Muscle of back (tissue), 13 donors: ENCODE measurements at places on chromosomes 7 and 10. TPM values are rescaled to one million over a fixed set of nuclear protein-coding genes. Genes with fewer than 3 reads are reported as not detected.

Gene SYT15B
- polyA plus RNA-seq, result 0.71 TPM

Gene IKZF1
- polyA plus RNA-seq, result 1.2 TPM

Gene SH2B2
- 11.4 TPM for polyA plus RNA-seq

Gene ZNF92
- 12.1 TPM for polyA plus RNA-seq

Gene PODXL
- polyA plus RNA-seq, result 83.7 TPM

Gene LRRC17
- polyA plus RNA-seq, result 40.0 TPM

Gene SVOPL
- not detected for polyA plus RNA-seq

Gene REEP3
- 21.5 TPM for polyA plus RNA-seq

Gene GIMAP5
- polyA plus RNA-seq, result 8.2 TPM

Gene FFAR4
- polyA plus RNA-seq, result not detected

Gene CPED1
- polyA plus RNA-seq, result 13.2 TPM

Gene TMEM176B
- polyA plus RNA-seq, result 19.3 TPM

Gene POLR2J
- 34.8 TPM for polyA plus RNA-seq

Gene NEUROD6
- polyA plus RNA-seq, result 0.14 TPM

- DNase-seq, result peak; percentile 16
These were observed 189.1 kb upstream of the PRSS1 start for GRCh38 chr7:142560166-142560565.

- DNase-seq, result no peak
These were observed 79.3 kb upstream of the ST8SIA6 start for GRCh38 chr10:17533731-17534130.

DNA sequence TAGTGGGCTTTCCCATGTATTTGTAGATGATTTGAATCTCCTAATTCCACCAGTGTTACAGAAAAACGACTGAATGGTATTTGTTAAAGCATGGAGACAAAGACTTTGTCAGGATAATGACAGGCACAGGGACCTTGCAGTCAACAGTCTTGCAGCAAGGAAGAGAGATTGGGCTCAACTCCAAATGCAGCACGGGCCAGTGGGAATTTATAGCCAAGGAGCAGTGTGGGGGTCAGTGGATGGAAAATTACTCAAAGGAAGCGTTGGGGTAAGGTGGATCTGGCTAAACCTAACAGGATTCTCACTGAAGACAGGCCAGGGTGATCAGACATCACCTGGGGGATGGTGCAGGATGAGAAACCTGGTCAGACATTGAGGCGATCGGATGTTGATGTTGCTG lies 24.3 kb downstream of the CPVL start:
- DNase-seq, result no peak

GRCh38 chr10:88379575-88379974 lies 203.5 kb downstream of the RNLS start:
- DNase-seq, result no peak

DNA sequence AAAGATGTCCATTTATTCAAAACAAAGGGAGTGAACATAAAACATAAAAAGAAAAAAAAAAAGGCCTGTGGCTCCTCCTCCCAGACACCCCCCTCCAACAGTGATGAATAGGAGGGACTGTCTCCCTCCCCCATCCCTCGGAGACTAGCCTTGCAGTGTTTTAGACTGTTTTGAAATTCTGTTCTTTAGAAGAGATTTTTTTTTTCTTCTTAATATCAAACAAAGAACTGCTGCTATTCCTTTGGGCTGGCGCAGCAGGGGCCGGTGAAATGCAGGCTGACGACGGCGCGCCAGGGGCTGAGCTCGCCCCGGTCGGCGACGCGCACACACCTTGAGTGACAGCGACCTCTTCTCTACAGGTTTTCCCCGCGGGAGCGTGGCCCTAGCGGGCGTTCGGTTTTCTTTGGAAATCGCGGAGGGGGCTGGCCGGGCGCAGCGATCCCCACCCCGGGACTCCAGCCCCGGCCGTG lies at the start of gene LANCL2:
LANCL2 (plus strand) TSS at position 133 of the 470 bp plus-strand sequence. CDS start 689 bp downstream, outside the sequence.
- peak; percentile 52 for DNase-seq

- DNase-seq, result no peak
These were observed 102.7 kb downstream of the ZNF248 start for GRCh38 chr10:37754538-37755323.

DNA sequence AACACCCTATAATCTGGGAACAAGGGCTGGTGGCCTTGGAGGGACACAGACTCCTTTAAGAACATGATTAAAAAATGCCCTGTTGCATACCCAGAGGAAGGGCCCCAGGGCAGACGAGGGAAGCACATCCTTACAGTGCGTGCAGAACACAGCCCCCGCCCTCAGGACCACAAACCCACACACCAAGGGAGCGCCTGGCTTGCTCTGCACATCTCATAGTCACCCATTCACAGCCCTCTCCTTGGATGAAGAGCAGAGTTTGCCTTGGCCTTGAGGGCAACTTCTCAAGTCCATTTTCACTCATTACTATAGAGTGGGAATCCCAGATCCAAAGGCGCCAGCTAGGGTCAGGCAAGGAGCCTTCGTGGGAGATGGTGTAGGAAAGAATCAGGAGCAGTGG lies 6.3 kb upstream of the VSIR start:
- DNase-seq, result no peak

- DNase-seq, result no peak
These were observed 10.0 kb downstream of the ZNF800 start for GRCh38 chr7:127382301-127383085.

- DNase-seq, result no peak
These were observed 942.9 kb downstream of the NRG3 start for GRCh38 chr10:82817676-82818422.

- no peak for DNase-seq
These were observed 22.5 kb downstream of the LRRC27 start for GRCh38 chr10:132354356-132355094.

- peak; percentile 65 for DNase-seq
These were observed 70.8 kb upstream of the ASAH2 start for GRCh38 chr10:50322077-50322476.

- no peak for DNase-seq
These were observed 25.8 kb downstream of the AKR1C8 start for GRCh38 chr10:5159126-5159525.

- no peak for DNase-seq
These were observed 88.7 kb downstream of the SORBS1 start for GRCh38 chr10:95472304-95473088.

GRCh38 chr10:102814873-102815661 lies 22.1 kb downstream of the CYP17A1 start:
- DNase-seq, result no peak

GRCh38 chr7:137572056-137572784 lies 228.7 kb upstream of the PTN start:
- peak; percentile 77 for DNase-seq

DNA sequence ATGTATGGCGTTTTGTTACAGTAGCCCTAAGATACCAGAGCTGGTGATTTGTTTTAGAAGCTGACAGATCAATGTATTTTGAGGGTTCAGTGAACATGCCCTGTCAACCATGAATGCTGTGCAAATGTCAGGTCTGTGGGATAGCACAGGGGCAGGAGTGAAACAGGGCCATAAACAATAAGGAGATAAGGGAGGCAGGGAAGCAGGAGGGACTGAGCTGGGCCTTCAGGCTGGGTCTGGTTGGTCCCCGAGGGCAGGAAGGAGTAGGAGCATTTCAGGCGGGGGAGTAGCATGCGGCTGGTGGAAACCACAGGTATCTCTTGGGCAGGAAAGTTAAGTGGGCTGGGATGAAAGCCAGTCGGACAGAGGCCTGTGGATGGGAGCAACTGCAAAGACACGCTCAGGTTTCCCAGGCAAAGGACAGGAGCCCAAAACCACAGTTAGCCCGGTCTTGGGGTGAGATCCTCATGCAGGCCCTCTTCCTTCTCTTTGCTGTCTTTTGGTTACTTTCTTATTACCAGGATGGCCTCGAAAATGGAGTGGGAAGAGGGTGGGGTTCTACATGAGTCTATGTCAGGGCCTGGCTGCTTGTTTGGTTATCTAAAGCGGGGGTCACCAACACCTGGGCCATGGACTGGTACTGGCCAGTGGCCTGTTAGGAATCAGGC lies 69.5 kb upstream of the SEPHS1 start:
- DNase-seq, result no peak

GRCh38 chr7:149770728-149771636 lies 2.4 kb downstream of the ZNF467 start:
- DNase-seq, result no peak

- DNase-seq, result no peak
These were observed 131.6 kb downstream of the PDE1C start for GRCh38 chr7:31938650-31939049.

DNA sequence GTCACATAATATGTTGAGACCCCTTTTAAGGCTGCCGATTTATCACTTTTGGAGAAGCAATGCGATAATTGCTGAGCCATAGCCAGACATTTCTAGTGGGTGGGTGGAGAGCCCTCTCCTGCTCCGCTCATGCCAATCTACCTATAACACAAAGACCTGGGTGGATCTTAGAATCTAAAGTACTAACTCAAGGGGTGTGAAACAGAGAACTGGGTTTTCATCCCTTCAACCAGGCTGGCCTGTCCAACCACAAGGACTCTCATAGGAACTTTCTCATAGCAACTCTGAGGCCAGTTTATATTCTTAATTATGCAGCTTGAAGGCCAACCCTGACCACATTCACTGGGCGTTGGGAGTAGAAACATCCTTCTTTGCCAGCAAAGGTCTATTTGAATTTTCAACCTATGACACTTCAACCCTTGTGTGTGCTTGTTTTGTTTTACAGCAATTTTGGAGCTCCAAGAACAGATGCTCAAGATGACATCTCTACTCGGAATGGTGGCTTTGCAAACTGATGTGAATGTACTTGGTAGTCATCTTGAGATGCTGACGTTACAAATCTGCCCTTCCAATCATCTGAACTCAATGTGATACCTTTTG lies 1198.2 kb upstream of the AUTS2 start:
- no peak for DNase-seq

GRCh38 chr10:48645600-48645999 lies 39.1 kb upstream of the WDFY4 start:
- no peak for DNase-seq

- no peak for DNase-seq
These were observed 6.9 kb downstream of the NRBF2 start for GRCh38 chr10:63140077-63140476.

DNA sequence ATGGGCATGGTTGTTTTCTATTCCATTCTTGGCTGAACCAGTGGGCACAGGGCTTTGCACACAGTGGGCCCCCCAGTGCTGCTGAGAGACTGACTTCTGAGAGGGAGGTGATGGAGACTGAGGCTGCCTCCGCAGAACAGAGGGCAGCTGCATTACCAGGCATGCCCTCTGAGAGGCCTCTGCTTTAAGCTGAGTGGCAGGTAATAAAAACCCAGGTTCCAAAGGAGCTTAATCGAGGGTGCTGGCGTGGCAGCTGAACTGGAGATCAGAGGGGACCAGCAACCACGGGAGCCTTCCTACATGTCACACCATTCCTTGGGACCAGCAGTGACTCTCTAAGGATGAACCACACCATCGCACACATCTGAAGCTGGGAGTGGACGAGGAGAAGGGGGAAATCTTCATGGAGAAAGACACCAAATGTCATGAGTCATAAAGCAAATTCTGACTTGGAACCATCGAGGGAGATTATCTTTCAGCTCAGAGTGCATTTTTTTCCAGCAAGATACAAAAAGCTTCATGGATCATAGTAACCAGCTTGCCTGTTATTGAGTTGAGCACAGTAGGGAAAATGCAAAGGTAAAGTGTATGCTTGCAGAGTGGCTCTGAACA lies 24.6 kb downstream of the HIPK2 start:
- no peak for DNase-seq

GRCh38 chr10:118256825-118257570 lies 85.1 kb downstream of the FAM204A start:
- no peak for DNase-seq

- no peak for DNase-seq
These were observed 40.1 kb downstream of the TSPAN12 start for GRCh38 chr7:120817851-120818250.

DNA sequence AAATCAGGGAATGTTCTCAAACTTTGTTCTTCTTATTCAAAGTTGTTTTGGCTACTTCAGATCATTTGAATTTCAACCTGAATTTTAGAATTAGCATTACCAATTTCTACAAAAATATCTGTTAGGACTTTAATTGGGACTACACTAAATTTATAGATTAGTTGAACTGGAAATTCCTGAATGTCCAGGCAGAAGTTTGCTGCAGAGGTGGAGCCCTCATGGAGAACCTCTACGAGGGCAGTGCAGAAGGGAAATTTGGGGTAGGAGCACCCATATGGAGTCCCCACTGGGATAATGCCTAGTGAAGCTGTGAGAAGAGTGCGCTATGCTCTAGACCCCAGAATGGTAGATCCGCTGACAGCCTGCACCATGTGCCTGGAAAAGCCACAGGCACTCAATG lies 22.8 kb upstream of the AGMO start:
- no peak for DNase-seq

GRCh38 chr10:29880856-29881255 lies 178.5 kb downstream of the JCAD start:
- DNase-seq, result no peak
